ENCODE measurements at places on chromosomes 3 and 15.

DNA sequence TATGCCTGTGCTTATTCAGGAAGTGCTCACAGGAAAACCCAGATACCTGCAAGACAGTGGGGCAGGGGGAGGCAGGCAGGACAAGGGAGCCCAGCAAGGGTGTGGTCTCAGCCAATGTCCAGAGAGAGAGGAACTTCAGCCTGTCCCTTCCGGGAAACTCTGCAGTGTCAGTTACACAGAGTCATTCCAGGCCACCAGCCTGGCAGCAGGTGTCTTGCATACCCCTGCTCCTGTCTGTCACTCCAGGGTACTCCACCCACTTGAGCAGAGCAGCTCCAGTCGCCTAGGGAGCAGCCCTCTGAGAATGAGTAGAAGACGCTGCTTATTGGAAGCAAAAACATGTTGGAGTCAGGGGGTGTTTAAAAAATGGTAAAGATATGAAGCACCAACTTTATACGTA lies 431.2 kb upstream of the RGMA start:
- no peak for DNase-seq

DNA sequence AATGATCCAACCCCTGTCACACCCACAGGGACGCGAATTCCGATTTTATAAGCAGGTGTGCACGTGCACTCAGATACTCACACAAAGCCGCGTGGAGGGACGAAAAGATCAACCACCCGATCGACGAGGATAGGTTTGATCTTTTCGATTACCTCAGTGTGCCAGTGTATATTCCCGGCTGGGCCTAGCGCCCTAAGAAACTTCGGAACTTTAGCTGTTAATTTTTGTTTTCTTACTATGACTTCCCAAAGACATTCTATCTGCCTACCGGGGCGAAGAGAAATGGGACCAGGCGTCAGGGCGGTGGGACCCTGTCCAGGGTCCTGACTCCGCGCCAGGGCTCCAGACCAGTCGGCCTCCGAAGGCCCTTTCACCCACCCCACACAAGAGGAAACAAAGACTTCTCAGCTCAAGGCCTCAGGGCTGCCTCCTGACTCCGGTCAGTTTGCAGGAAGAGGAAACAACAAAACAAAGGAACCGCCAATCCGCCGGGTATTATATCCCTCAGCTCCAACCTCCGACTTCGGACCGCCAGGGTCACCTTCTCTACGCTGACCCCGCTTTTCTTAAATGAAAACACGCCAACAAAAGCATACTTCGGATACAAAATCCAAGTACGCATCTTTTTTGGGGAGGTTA lies 6.8 kb downstream of the ONECUT1 start:
- no peak for DNase-seq

DNA sequence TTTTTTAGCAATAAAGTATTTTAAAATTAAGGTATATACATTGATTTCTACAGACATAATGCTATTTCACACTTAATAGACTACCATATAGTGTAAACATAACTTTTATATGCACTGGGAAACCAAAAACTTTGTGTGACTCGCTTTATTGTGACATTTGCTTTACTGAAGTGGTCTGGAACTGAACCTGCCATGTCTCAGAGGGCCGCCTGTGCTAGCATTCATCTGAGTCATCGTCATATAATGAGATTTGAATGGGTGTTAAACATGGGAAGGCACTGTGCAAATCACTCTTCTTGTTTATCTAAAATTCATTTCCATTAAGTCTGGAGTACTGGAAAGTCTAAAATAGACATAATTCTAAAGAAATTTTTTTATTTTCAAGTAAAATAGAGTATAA lies 12.9 kb downstream of the EIF2AK4 start:
- DNase-seq = no peak

GRCh38 chr15:81954158-81954783 lies 91.5 kb downstream of the MEX3B start:
- DNase-seq = no peak

DNA sequence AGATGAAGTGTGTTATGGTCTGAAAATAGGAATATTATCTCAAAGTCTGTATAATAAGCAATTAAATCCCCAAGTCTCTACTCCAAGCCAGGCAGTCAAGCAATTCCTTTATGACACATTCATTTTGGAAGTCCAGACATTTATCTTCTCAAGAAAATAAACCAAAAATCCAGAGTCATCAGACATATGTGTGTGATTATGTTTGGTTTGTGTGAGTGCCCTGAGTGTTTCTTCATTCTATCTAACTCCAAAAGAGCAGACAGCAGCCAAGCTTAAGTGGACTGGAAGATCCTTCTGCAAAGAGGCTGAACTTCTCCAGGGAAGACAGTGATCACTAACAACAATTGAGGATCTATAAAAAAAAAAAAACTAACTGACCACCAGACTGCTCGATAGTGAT lies 239.8 kb downstream of the STAG1 start:
- DNase-seq = no peak

- no peak for DNase-seq
These were observed 22.1 kb downstream of the SNTN start for GRCh38 chr3:63674586-63674985.

GRCh38 chr3:152317184-152317583 lies 48.5 kb downstream of the MBNL1 start:
- no peak for DNase-seq

GRCh38 chr3:10556312-10556711 lies 50.9 kb upstream of the ATP2B2 start:
- DNase-seq = no peak

GRCh38 chr15:60381148-60381788 lies 16.5 kb downstream of the ANXA2 start:
- DNase-seq = no peak

DNA sequence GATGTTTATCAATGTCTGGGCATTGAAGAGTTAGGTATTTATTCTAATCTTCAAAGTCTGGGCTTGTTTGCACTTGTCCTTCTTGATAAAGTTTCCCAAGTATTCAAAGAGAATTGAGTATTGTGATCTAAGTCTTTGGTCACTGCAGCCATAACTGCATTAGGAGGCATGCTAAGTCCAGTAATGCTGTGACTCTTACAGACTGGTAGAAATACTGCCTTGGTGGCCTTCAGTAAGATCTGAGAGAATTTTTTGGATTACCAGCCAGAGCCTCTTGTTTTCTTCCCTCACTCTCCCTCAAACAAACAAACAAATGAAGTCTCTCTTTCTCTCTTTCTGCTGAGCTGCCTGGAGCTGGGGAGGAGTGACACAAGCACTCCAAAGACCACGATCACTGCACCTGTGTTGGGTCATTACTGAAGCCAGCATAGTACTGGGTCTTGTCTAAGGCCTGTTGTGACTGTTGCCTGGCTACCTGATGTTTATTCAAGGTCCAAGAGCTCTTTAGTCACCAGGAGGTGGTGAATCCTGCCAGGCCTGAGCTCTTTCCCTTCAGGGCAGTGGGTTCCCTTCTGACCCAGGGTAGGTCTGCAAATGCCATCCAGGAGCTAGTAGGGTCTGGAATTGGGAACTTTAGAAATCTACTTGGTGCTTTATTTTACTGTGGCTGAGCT lies 14.8 kb upstream of the RBP2 start:
- no peak for DNase-seq

DNA sequence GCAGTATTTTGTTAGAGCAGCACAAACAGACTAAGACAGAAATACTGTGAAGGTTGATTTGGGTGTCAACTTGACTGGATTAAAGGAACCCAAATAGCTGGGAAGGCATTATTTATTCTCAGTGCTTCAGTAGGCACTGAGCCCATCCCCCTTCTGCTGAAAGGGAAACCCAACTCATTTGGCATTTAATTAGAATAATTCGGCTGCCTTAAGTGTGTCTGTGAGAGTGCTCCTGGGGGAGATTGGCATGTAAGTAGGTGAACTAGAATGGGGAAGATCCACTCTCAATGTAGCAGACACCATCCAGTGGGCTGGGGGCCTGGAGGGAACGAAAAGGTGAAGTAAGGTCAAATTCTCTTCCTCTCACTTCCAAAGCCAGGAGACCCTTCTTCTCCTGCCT lies 20.5 kb upstream of the SLCO3A1 start:
- no peak for DNase-seq

DNA sequence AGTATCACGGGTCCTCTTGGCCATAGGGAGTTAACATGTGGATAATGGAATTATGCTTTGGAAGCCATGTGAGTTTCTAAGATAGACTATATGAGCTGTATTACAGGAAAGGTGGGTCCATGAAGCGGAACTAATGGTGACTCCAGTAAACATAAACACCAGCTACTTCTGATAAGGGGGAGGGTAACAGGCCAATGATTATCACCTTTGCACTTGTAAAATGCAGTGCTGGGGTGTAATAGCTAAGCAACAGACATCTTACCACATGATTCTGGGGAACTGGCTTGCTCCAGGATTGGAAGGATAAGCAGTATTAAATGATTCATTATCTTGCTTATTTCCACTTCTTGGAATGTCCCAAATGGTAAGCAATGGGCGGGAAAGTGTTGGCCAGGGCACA lies 61.4 kb upstream of the CD47 start:
- no peak for DNase-seq

GRCh38 chr3:77256584-77257503 lies 216.9 kb downstream of the ROBO2 start:
- DNase-seq = no peak

- no peak for DNase-seq
These were observed 10.2 kb downstream of the SLCO3A1 start for GRCh38 chr15:91863621-91864255.

DNA sequence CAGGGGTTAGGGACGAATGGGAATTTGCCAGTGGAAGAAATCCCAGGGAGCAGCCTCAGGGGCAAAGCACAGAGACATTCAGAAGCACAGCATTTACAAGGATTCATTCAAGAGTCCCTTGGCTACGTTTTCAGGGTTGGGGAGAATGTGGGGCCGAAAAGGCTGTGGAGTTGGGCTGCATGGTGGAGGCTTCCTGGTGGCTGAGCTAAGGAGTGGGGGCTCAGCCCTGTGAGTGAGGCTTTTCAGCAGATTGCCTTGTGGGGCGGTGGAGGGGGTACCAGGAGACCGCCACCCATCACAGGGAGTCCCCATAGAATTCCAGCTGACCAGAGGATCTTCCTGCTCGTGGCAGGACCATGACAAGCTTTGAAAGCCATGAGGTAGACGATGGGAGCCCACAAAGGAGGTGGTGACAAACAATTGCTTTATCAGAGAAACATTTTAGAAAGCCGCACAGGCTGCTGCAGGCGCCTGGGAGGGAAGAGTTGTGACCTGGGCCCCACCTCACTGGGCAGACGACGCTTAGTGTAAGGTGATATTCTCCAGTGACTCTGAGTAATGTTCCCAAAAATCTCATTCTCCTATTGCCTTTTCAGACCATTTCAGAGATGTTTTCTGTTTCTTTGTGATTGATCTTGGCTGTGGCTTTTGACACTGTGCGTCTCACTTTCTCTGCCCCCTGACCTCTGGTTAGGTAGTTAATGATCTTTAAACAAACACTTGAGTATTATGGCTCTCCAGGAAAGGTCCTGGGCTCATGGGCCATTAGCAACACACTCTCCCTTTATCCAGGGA lies 128.0 kb downstream of the DNAJB8 start:
- DNase-seq = no peak

- DNase-seq = no peak
These were observed 79.2 kb upstream of the OCA2 start for GRCh38 chr15:28178290-28178689.

DNA sequence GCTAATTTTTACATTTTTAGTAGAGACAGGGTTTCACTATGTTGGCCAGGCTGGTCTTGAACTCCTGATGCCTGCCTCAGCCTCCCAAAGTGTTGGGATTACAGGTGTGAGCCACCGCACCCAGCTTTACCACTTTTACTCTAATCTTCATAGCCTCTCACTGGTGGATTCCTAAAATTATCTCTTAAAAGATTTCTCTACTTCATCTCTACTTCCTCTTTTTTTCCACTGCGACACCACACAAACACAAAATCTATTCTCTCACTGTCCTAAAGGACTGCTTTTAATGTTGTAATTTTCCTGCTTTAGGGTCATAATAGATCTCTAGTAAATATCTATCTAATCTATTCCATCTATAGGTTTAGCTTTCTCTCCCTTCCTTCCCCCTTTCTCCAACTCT lies 34.0 kb upstream of the TBL1XR1 start:
- no peak for DNase-seq

- DNase-seq = no peak
These were observed 289.2 kb downstream of the ROBO2 start for GRCh38 chr3:77329116-77329515.

DNA sequence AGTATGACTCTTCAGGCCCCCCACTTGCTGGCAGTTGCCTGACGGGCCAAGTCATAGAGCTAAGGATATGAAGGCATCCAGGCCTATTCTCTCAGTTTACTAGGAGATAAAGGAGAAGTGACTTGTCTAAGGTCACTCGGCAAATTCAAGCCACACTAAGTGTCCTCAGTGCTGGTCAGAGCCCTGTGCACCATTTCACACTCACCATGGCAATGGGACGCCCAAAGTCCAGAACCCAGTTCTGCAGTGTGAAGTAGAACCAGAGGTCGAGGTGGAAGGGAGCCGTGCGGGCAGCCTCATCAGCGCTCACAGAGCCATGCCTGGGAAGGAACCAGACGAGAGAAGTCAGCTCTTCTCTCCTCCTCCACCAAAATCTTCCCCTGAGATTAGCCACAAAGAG lies 11.2 kb downstream of the CLN6 start:
- no peak for DNase-seq

- no peak for DNase-seq
These were observed 249.3 kb upstream of the SOX14 start for GRCh38 chr3:137514853-137515252.

DNA sequence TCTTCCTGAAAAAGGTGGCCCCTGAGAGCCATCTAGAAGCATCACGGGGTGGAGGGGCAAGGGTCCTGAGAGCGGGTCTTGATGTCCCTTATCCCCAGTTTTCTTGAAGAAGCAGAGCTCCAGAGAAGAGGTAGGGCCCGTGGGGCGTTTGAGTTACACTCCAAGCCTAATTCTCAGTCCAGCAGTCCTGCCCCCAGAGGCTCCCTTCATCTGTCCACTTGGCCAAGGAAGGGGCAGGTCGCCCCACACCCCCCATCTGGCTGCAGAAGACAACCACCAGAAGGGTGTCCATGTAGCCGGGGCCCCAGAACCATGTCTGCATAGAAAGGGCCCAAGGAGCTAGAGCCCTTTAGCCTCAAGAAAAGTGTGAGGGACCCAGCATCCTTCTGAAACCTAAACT lies 25.5 kb upstream of the RPL32 start:
- no peak for DNase-seq

GRCh38 chr3:139110072-139110830 lies 65.6 kb upstream of the PRR23C start:
- DNase-seq = no peak

DNA sequence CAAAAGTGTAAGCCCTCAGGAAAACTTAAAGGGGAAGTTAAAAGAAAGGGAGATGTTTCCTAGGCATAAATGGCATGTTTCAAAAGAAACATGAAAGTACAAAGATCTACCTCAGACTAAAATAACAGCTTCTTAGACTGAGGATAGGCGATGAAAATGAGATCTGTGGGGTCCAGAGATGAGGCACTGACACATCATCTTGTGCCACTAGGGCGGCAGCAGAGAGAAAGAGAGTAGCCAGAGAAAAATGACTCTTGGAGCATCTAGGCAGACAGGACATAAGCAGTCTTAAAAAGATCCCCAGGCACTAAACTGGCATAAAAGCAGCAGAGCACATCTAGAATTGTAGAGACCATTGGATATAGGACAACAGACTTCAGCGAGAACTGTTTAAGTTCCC lies 42.5 kb upstream of the RFX7 start:
- DNase-seq = no peak

All from anterior cingulate cortex (tissue), 58 donors.